Stimulated activated CD8-positive, alpha-beta memory T cell treated with anti-CD3 and anti-CD28 coated beads, Interleukin-7, amount 100 ng/mL, for 48 hours (primary cell): ENCODE measurements at places on chromosomes 6 and 20.

- DNase-seq: no peak
These were observed 26.0 kb downstream of the TOX2 start for GRCh38 chr20:43940518-43941225.

- no peak for DNase-seq
These were observed at the start of gene MOXD1 for GRCh38 chr6:132400883-132401617. Gene MOXD1 (minus strand): TSS chr6:132401475. CDS start chr6:132401426, 49 bp downstream.

DNA sequence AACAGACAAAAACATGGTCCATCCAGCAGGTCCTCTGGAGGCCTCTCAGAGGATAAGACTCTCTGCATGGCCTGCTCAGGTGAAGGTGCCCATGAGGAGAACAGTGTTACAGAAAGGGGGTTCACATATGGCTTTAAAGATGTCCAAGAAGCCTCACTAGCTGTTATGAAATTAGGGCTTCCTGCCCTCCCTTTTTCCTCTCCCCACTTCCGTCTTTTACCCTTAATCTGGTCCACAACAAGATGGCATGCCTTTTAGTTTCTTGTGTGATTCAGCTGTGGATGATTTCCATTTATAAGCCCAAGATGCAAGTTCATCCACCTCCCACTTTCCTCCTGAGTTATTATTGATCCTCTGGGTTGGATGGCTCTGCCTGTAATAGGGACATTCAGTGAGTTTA is 14.0 kb downstream of the GCNT2 start:
- DNase-seq: no peak

DNA sequence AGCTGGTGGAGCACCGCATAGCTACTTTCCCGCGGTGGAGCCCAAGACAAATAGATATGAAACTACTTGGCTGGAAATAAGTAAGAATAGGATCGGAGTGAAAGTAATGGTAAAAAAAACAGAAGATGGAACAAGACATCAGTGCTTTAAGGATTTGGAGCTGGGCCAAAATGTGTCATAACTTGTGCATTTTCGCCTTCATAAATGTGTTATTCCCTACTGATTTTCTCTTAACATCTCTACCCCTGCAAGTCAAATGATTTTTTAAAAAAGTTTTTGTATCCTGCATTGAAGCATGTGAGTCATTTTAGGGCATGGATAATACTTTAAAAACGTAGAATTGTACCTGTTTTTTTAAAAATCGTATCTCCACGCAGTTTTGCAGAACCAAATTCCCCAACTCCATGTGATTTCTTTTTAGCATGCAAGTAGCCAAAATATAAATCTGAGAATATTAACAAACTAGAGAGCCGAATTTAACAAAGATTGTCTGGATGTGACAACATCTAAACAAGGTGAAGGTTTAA is 882 bp upstream of the FAM184A start:
- DNase-seq: no peak

GRCh38 chr20:35564905-35565304 is 23.0 kb downstream of the ERGIC3 start:
- no peak for DNase-seq

- no peak for DNase-seq
These were observed 20.4 kb downstream of the RAB44 start for GRCh38 chr6:36717871-36718540.

DNA sequence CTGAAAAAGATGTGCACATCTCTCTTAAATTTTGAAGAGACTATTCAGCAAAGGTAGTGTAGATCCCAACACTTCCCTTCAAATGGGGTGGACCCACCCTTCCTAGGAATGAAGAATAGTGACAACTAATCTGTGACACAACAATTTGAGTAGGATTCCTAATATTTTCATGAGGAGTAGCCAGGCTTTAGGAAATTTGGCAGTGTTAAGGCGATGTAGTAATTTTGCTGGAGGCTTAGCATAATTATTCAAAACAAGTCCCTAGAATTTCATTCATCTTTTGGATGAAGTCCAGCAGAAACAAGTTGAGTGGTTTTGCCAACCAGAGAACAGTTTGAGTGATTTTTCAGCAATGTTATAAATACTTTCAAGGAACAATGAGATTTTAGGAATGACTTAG is 52.4 kb downstream of the ELOVL4 start:
- DNase-seq: no peak

GRCh38 chr20:4151991-4152695 is 136.8 kb upstream of the RNF24 start:
- DNase-seq: no peak

DNA sequence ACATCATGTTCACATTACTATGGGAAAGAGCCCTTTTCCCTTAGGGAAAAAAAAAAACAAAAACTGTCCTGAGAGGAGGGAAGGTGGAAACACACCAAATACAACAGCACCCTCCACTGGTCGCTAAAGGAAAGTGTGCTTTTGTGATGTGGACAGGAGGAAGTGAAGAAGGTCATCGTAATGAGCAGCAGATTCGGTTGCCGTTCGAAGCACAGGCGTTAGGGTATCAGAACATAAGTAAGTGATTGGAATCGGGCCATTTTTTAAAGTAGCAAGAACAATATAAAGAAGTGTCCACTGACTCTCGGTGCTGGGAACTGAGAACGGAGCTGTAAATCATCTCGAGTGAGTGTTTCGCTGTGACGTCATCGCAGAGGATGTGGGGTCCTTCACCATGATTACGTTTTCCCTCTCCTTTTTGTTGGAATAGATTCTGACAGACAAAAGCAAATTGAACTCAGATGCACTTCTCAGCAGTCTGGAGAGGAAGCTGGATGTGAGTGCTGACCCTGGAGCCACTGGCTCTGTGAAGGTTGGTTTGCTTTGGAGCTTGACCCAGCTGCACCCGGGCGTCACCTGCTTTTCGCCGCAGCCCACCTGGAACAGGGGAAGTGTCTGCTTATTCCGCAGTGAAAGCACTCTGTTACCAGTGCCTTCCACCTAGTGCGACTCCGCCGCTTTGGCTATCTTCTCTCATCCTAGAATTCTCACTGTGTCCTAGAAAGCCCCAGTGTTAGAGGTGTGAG is 203.6 kb upstream of the GMDS start:
- DNase-seq: no peak

DNA sequence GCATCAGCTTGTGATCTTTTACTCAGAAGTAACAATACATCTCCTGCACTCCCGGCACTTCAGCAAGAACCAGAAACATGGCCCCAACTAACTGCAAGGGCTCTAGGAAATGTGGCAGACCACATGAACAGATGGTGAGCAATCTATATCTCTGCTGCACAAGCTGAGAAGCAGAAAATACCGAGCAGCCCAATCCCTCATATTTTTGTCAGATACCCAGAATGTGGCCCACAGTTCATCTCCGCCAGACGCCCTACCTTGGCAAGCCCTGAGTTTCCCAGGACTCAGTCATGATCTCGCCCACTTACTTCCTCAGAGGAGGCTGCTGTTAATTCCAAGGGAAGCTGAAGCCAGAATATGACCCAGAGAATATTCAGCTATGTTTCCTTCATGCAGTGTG is 63.1 kb upstream of the PHACTR1 start:
- no peak for DNase-seq

- no peak for DNase-seq
These were observed 19.3 kb downstream of the KIAA1755 start for GRCh38 chr20:38241201-38241600.

DNA sequence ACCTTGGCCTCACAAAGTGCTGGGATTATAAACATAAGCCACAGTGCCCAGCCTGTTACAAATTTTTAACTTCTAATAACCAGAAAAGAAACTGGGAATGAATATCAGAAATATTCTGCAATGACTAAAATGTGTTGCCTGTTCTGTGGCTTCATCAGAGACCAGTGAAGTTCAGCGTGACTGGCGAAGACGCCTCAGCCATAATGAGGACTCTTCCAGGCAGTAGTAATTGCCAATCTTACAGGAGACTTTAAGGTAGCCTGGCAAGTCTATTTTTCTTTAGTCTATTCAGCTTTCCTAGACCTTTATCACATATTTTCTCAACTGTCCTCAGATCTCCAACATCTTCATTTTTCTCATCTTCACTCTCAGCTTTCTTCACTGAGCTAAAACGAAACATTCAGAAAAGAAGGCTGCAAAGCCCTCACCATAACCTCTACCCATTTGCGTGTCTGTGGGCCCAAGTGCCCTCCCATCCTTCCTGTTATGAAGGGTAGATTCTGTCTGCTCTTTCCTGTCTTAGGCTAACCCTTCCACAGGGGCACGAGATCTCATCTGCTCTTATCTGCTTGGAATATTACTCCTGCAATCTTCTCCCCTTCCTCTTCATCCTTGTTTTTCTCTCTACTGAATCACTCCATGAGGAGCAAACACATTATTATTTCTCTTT is 42.0 kb upstream of the OLIG3 start:
- no peak for DNase-seq

DNA sequence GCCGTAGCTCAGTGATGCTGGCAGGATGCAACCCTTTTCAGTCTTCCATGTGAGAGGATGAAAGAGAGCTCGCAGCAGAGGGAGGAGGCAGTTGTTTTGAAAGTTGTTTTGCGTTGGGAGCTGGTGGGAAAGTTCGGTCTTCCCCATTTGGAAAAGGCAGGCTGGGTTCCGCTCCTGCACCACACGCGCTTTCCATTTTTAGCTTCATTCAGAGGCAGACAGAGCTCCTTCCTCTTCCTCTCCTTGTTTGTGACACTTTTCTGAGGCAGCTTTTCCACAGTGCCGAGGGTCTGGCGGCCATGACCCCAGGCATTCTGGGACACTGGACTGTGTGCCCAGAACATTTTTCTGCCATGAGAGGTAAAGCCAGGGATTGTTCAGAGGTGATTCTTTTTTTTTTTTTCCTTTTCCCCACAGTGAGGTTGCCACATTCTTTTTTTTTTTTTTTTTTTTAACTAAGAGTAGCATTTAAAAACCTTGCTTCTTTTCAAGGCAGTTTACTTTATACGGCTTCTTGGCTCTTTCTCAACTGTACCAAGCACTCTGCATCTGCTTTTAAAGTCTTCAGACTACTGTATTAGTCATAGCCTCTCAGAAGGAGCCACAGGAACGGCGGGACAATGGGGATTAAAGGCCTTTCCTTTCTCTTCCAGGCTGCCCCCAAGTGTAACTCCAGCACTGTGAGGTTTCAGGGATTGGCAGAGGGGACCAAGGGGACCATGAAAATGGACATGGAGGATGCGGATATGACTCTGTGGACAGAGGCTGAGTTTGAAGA is 1.6 kb downstream of the PRDM1 start:
- no peak for DNase-seq

DNA sequence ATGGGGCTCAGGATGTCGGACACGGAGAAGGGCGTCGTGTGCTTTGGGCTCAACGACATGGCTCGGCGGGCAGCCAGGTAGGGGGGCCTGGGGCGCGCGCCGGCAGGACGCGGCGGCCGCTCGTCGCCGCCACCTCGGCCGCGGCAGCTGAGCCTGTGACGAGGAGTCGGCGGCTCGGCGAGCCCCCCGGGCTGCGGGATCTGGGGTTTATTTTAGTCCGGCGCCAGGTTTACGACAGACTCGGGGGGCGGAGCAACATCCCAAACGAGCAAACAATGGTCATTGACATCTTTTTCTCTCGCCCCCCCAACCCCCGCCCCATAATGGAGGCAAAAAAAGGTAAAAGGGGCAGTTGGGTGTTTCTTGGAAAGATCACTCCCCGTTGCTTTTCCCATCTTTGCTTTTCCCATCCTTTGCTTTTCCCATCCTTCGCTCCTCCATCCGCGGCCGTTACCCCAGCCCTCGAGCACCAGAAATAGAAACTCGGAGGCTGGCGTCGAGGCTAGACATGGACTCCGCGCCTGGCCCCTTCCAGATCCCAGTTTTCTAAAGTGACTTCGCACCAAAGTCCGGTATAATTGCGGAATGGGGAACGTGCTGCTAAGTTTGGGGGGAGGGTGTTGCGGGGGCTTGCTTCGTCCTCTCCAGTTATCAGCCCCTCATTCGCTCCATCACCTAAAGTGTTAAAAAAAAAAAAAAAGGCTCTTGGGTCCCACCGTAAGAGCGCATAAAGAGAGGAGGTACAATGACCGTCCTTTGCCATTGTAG is at the start of gene NKX2-4:
TSS of gene NKX2-4 (minus strand) at position 186 of the 768 bp plus-strand sequence. CDS start at position 59, 127 bp downstream.
- no peak for DNase-seq

GRCh38 chr20:18059603-18060002 is 1.9 kb upstream of the OVOL2 start:
- DNase-seq: no peak

DNA sequence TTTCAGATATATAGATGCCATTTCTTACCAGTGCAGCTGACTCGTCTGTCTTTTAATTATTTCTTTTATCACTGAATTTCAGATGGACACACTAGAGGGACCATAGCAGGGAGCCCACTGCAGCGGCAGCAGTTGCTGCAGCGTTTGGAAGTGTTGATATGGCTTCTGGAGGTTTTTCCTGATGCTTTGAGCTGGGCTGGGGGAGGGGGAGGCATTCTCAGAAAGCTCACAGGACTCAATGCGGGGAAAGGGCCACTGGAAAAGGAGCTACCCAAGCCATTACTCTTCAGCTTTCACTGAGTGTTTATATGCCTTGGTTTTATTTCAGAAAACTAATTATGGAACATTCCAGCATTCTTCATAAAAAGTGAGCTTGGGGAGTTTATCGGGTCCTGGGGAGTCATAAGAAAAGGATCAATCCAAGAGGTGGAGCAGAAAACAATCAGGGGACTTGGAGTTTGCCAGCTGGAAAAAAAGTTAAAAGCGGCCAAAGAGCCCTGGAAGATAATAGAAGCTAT is 740.4 kb upstream of the FLRT3 start:
- DNase-seq: no peak

GRCh38 chr20:58107533-58107932 is 120.9 kb downstream of the ANKRD60 start:
- DNase-seq: no peak

DNA sequence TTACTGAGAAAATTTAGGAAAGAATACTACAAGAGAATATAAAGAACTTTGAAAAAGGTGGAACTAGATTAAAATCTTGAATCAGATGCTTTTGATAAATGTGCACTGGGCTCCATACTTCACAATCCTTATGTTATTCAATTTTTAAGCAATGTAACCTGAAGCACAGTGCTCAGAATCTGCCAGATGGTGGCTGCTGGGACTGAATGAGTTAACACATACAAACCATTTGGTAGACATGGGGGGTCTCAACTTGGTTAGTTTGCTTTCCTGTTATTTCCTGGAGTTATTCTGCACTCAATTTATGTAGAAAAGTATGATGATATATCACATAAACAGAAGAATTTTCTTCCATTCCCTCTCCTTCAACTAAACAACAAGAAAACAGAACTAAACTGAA is 326.5 kb downstream of the RNGTT start:
- no peak for DNase-seq
